Activated naive CD8-positive, alpha-beta T cell treated with anti-CD3 and anti-CD28 coated beads, Interleukin-2, amount 10 ng/mL, durations not matched to agents 7 days and 5 days (primary cell): ENCODE measurements at places on chromosomes 2 and 18. TPM values are rescaled to one million over a fixed set of nuclear protein-coding genes. Genes with fewer than 3 reads are reported as not detected.
A peak's percentile ranks its signal among the peaks of the same experiment; 100 is the strongest.

- no peaks in the 10 kb centered on the region for H3K4me1 ChIP-seq
- peaks cover 6% of the 10 kb centered on the region for H3K36me3 ChIP-seq
- no peak for DNase-seq
- no peak overlapping the region for H3K4me3 ChIP-seq
Measured at GRCh38 chr2:238274152-238274865, 14.1 kb downstream of the PER2 start.

DNA sequence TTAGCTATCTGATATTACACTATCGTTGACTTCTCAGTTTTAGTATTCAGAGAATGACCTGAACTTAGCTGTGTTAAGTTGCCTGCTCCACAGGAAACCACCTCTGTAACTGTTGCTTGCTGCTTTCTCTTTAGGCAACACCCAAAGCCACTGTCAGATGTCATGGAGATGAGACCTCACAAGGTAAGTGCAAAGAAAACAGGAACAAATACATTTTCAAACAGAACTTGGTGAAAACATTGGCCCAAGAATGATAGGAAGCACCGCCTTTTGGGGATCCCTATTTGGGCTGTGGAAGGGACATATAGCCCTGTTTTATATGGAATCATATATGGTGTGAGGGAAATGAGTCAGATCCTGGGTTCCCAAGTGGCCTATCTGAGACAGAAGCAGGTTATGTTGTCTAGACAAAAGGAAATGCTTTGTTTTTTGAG, 143.4 kb downstream of the UBE2E3 start:
- H3K27ac ChIP-seq: peak overlapping the region; percentile 90
- peak overlapping the region; percentile 84 for H3K4me3 ChIP-seq
- peaks cover 29% of the 10 kb centered on the region for H3K36me3 ChIP-seq
- DNase-seq: no peak
- H3K27me3 ChIP-seq: no peaks in the 10 kb centered on the region

GRCh38 chr2:96407041-96407918, 71.7 kb downstream of the NCAPH start:
- H3K36me3 ChIP-seq: no peaks in the 10 kb centered on the region
- DNase-seq: peak; percentile 69
- no peaks in the 10 kb centered on the region for H3K27me3 ChIP-seq
- peak overlapping the region; percentile 91 for H3K27ac ChIP-seq
- H3K4me1 ChIP-seq: peaks cover 22% of the 10 kb centered on the region

GRCh38 chr2:104852090-104852666, 1.7 kb upstream of the POU3F3 start:
- peak; percentile 51 for DNase-seq
- H3K27ac ChIP-seq: no peak overlapping the region
- H3K4me3 ChIP-seq: peak overlapping the region; percentile 93
- peaks cover 23% of the 10 kb centered on the region for H3K4me1 ChIP-seq

- no peaks in the 10 kb centered on the region for H3K27me3 ChIP-seq
- no peaks in the 10 kb centered on the region for H3K4me1 ChIP-seq
- no peak overlapping the region for H3K27ac ChIP-seq
- H3K36me3 ChIP-seq: no peaks in the 10 kb centered on the region
- DNase-seq: no peak
- H3K4me3 ChIP-seq: no peak overlapping the region
Measured at GRCh38 chr2:163471947-163472346, 263.9 kb downstream of the FIGN start.

- no peaks in the 10 kb centered on the region for H3K27me3 ChIP-seq
- H3K4me1 ChIP-seq: no peaks in the 10 kb centered on the region
- no peak overlapping the region for H3K4me3 ChIP-seq
- DNase-seq: no peak
- no peak overlapping the region for H3K27ac ChIP-seq
Measured at GRCh38 chr2:58010599-58010998, 36.0 kb upstream of the VRK2 start.

ITGA4 gene
- total RNA-seq: 227 TPM

- no peak overlapping the region for H3K27ac ChIP-seq
- no peak for DNase-seq
- no peaks in the 10 kb centered on the region for H3K27me3 ChIP-seq
- H3K4me1 ChIP-seq: peaks cover 5% of the 10 kb centered on the region
Measured at GRCh38 chr2:112516801-112517200, 25.5 kb upstream of the POLR1B start.

DNA sequence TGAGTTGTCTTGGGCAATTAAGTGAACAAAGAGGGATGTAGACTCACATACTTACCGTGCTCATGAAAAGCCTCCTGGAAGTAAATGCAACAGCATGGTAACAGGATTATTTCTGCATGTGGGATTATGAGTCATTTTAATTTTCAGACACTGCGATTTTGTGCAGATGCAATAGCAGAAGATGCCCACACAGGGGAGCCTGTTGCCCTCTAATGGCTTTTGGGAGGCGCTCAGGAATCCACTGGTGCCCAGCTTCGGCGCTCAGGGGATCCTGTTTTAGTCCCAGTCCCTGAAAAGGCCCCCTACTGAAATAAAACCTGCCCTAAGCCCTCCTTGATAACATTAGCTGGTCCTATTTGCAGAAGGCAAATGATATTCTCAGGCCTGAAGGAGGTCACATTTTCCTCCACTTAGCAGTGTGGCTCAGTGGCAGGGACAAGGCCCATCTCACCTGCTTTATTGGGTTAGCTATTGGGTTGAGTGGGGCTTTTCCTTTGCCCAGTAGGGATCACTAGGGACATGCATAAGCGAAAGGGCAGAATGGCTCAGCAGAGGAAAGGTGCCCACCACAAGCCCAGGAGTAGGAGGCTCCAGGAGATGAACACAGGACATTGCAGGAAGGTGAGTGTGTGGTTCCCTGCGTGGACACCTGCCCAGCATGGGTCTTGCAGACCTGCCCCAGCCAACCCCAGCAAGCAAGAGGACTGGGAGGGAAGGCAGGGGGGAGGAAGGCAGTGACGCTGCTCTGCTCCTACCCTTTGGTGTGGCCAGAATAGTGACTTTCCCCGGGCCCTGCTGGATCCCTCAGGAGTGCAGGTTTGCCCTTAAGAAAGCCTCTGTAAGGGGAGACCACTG, 26.5 kb upstream of the KCNS3 start:
- no peaks in the 10 kb centered on the region for H3K4me1 ChIP-seq
- H3K27ac ChIP-seq: no peak overlapping the region
- H3K36me3 ChIP-seq: no peaks in the 10 kb centered on the region

OSBPL1A gene
- 1.2 TPM for total RNA-seq

DNA sequence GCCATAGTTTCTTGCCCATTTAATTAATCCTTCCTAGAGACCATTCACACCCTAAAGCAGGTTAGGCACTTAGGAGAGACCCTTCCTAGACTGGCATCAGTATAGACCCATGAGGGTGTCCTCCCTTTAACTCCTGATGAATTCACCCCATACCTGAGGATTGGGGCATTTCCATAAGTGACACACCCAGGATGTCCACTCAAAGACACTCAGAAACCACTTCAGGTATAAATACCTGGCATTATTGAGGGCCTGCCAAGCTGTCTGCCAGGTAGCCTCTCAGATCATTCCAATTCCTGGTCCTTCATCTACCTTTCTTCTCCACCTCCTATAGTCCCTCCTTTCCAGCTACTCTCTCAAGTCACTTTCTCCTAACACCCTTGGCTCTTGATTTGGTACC, 57.5 kb upstream of the SLC14A2 start:
- peaks cover 1% of the 10 kb centered on the region for H3K4me1 ChIP-seq
- H3K4me3 ChIP-seq: no peak overlapping the region
- H3K27me3 ChIP-seq: peaks cover 2% of the 10 kb centered on the region
- no peak for DNase-seq
- H3K36me3 ChIP-seq: no peaks in the 10 kb centered on the region

DNA sequence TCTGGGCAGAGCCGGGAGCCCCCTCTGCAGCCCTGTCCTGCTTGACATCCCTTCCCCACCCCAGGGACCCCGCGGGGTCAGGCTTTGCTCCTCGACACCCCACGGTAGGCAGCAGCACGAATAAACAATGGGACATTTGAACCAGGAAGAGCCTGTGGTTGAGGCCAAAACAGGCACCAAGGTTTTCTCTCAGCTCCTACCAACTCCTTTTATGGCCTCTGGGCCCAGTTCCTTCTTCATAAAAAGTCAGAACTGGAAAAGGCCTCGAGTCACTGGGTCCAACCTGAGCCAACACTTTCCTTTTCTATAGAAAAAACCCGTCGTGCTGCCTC, 20.6 kb downstream of the TEX44 start:
- peaks cover 35% of the 10 kb centered on the region for H3K4me1 ChIP-seq
- peak overlapping the region; percentile 91 for H3K4me3 ChIP-seq
- peak; percentile 64 for DNase-seq
- H3K27ac ChIP-seq: peak overlapping the region; percentile 99
- no peaks in the 10 kb centered on the region for H3K27me3 ChIP-seq
- no peaks in the 10 kb centered on the region for H3K36me3 ChIP-seq

MOGAT1 gene
- not detected for total RNA-seq

CHRNA1 gene
- not detected for total RNA-seq

TTL gene
- 24.5 TPM for total RNA-seq

DNA sequence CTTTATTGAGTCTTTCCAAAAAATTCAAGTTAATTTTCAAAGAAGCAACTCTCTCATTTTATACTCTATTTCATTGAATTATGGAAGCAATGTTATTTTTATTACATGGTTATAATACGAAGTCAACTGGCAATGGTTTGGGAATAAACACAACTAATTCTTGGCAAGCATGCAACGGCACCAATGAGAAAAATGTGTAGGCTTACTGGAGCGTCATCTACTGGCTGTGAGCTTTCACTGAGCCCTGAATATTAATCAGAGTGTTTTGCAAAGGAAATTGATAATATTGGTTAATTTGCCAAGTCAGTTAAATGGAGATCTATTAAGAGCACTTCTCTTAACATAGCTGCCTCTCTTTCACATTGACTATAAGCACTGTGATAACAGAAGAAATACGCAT, 163.9 kb downstream of the IKZF2 start:
- no peaks in the 10 kb centered on the region for H3K4me1 ChIP-seq
- no peak for DNase-seq
- H3K27ac ChIP-seq: no peak overlapping the region
- peaks cover 9% of the 10 kb centered on the region for H3K36me3 ChIP-seq
- no peaks in the 10 kb centered on the region for H3K27me3 ChIP-seq
- H3K4me3 ChIP-seq: no peak overlapping the region

- peaks cover 4% of the 10 kb centered on the region for H3K27me3 ChIP-seq
- DNase-seq: no peak
- H3K4me3 ChIP-seq: no peak overlapping the region
- H3K27ac ChIP-seq: no peak overlapping the region
- no peaks in the 10 kb centered on the region for H3K36me3 ChIP-seq
- peaks cover 1% of the 10 kb centered on the region for H3K4me1 ChIP-seq
Measured at GRCh38 chr2:237315170-237315828, 98.7 kb downstream of the COL6A3 start.

GRCh38 chr2:29323961-29324360, 208.7 kb downstream of the CLIP4 start:
- DNase-seq: no peak
- no peak overlapping the region for H3K27ac ChIP-seq
- no peaks in the 10 kb centered on the region for H3K36me3 ChIP-seq
- H3K27me3 ChIP-seq: peaks cover 20% of the 10 kb centered on the region
- H3K4me3 ChIP-seq: no peak overlapping the region
- H3K4me1 ChIP-seq: peaks cover 8% of the 10 kb centered on the region
